OCI-LY7 (cell line): ENCODE measurements at places on chromosomes 5 and 9. TPM values are rescaled to one million over a fixed set of nuclear protein-coding genes. Genes with fewer than 3 reads are reported as not detected.

DNA sequence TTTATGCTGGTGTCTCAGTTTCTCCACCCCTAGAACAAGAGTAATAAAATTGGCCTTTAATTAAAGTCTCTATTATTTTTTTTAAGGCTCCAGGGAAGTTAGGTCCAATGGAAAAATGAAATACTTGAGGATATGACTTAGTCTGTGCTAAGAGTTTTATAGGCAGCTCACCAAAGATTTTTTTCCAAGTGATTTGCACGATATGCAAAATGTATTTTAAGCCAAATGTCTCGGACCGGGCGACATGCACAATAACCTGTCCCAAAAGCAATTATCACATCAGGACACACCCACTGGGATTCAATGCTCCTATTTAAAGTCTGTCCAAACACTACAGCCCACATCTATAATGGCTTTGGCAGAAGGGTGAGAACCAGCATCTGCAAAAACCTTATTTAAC lies 136.1 kb upstream of the ANKH start:
- no peak for DNase-seq

GRCh38 chr5:132489871-132490483 lies 596 bp downstream of the IRF1 start:
- peak; percentile 70 for DNase-seq

- no peak for DNase-seq
These were observed 434.0 kb downstream of the GADD45G start for GRCh38 chr9:90038763-90039162.

DNA sequence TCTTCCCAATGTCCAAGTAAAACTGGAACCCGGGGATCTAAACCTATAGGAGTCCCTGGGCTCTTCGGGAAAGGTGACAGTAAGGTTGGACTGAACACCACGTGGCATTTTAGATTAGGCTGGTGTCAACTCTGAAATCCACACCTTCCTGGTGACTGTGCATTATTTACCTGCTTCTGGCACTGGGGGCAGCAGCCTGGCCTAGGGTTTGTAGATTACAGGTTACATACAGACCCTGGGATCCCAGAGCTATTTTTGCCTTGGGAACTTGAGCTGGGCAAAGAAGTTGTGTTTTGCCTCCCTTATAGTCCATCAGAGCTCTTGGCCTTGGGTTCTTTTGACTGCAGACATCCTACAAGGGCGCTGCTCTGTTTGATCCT lies 173.2 kb downstream of the DAB2IP start:
- DNase-seq: peak; percentile 24

DNA sequence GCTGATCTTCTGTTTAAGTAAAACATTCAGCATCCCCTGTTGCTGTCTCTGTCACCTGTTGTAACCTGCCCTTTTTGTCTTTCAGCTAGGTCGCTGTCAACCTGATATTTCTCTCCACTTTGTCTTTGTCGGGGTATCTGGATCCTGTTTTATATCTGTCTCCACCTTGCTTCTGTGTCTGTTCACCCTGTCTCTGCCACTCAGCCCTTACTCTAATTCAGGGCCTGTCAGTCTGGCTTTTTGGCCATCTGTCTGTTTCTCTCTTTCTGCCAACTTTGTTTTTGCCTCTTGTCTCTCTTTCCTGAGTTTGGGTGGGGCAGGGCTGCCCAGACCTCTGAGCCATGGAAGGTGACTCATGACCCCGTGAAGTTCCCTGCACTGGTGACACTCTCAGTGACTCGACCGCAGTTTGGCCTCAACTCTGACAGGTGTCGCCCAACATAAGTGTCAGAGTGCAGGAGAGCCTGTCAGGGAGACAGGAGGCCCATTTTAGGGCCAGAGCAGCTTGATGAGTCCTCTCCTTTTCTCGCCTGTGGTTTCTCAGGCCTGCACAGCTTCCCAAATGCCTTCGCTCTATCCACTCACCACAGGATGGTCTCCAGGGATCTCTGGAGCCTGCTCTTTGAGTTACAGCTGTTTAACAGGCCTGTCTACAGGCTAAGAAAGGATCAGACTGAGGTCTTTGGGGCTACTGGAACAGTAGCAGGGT lies 868 bp downstream of the ZBTB43 start:
- peak; percentile 75 for DNase-seq

- no peak for DNase-seq
These were observed 46.3 kb downstream of the SMIM15 start for GRCh38 chr5:61115968-61116367.

GRCh38 chr5:133848341-133848811 lies 120.0 kb downstream of the C5orf15 start:
- DNase-seq: no peak

- no peak for DNase-seq
These were observed 553.5 kb upstream of the MEF2C start for GRCh38 chr5:89436464-89436863.

- peak; percentile 24 for DNase-seq
These were observed 72.0 kb upstream of the IQGAP2 start for GRCh38 chr5:76331126-76331525.

Gene SPATA9
- total RNA-seq: not detected in 2 replicates

Gene COL15A1
- not detected in 2 replicates for total RNA-seq
